ENCODE measurements at places on chromosomes 6 and 20. TPM values are rescaled to one million over a fixed set of nuclear protein-coding genes. Genes with fewer than 3 reads are reported as not detected.
A peak's percentile ranks its signal among the peaks of the same experiment; 100 is the strongest.

GRCh38 chr6:6969761-6970223 lies 138.0 kb upstream of the RREB1 start:
- no peak overlapping the region for H3K27ac ChIP-seq
- peak; percentile 12 for DNase-seq
- no peaks in the 10 kb centered on the region for H3K27me3 ChIP-seq
- no peaks in the 10 kb centered on the region for H3K36me3 ChIP-seq
- no peaks in the 10 kb centered on the region for H3K4me1 ChIP-seq

DNA sequence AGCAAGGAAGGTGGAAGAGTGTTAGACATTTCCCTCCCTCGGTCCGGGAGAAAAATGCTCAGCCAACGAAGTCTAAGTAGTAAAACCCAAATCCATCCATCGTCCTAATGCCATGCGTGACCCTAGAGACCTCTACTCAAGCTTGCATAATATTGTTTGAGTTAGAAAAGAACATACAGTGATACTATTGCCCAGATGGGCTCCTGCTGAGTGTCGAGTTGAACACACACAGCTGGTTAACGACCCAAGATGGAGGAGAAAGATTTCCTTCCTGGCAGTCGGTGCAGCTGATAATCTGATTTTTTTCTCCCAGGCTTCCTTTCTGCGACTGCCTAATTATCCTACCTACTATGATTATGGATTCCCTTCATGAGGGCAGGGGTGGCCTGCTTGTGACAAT lies 164.4 kb upstream of the KCNG1 start:
- no peaks in the 10 kb centered on the region for H3K4me1 ChIP-seq
- H3K36me3 ChIP-seq = no peaks in the 10 kb centered on the region
- H3K27ac ChIP-seq = no peak overlapping the region
- H3K4me3 ChIP-seq = no peak overlapping the region

DNA sequence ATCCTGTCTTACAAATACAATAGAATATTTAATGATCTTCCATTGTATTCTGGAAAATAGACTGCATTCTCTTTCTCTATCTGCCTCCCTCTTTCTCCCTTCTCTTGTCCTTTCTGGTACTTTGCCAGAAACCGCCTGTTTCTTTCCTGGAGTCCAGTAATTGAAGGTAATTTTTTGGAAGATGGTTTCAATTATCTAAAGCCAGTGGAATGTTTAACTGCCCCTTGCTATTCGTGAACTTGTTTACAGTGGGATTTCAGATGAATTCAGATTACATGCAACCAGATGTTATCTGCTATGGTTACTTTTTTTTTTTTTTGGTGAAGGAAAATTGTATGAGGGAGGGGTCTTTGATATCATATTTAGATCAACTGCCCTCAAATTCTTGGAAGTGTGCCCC lies 655.5 kb upstream of the FLRT3 start:
- DNase-seq = peak; percentile 40
- no peaks in the 10 kb centered on the region for H3K27me3 ChIP-seq
- H3K27ac ChIP-seq = no peak overlapping the region
- H3K4me1 ChIP-seq = no peaks in the 10 kb centered on the region

The ID1 gene
- 27.4 TPM for total RNA-seq

GRCh38 chr20:50056951-50057713 lies 55.8 kb downstream of the UBE2V1 start:
- no peak overlapping the region for H3K4me3 ChIP-seq
- DNase-seq = no peak
- no peaks in the 10 kb centered on the region for H3K36me3 ChIP-seq
- H3K4me1 ChIP-seq = peaks cover 4% of the 10 kb centered on the region
- no peaks in the 10 kb centered on the region for H3K27me3 ChIP-seq

The FAM184A gene
- total RNA-seq = 1.7 TPM

GRCh38 chr20:45164906-45165305 lies 9.8 kb upstream of the PI3 start:
- H3K4me3 ChIP-seq = no peak overlapping the region
- H3K27ac ChIP-seq = no peak overlapping the region
- DNase-seq = no peak
- H3K4me1 ChIP-seq = no peaks in the 10 kb centered on the region
- H3K36me3 ChIP-seq = no peaks in the 10 kb centered on the region
